ENCODE measurements at places on chromosomes 2 and 18.
A peak's percentile ranks its signal among the peaks of the same experiment; 100 is the strongest.

DNA sequence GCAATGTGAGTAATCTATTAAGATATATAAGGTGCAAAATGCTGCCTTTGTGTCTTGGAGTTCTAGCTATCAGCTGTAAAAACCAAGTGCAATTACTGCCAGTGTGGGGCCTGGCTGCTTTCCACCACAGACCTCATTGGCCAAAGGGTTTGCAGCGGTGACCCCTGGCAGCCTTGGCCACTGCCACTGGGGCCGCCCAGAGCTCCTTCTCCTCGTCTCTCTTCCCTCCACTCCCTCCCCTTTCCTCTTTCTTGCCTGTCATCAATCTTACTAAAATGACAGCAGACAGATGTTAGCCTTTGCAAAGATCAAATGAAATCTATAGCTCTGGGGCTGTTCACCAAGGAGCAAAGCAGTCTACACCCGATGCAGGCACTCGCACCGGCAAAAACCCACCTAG is 986.3 kb downstream of the BCL11A start:
- DNase-seq, result no peak

DNA sequence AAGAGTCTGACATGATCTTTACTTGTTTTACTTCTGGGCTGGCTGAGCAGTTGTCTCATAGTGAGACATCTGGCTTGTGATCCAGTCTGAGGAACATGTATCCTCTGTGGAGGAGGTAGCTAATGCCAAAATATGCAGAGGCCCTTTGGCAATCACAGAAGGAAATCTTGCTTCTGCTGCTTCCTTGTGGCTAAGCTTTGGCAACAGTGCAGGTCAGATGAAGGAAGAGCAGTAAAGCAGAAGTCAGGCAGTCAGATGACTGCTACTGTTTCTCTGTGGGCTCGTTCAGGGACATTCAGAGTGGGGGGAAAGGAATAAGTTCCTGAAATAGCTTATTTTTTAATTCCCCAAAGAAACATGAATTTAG is 22.3 kb downstream of the DOK1 start:
- DNase-seq, result no peak

- no peak for DNase-seq
Observed at GRCh38 chr2:216856406-216857065, 3.3 kb downstream of the TNP1 start.

DNA sequence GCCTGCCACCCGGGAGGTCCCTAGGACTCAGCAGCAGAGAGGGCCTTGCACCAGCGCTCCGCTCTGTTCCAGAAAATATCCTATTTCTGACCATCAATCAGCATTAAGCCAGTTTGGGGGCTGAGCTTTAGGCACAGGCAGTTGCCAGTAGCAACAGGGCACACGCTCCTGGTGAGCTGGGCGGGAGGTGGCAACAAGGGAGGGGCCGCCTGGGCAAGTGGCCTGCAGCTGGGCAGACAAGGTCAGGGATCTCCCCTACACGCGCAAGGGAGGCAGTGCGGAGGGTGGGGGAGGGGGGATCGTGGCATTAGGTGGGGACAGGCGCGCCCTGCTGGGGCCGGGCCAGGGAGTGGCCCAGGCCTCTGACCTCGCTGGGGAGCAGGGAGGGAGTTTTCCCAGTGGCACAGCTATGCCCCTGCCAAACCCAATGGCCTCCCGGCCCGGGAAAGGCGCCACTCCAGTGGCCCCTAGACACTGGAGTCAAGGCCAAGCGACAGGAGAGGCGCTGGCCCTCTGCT is 302.8 kb downstream of the NCKAP5 start:
- peak; percentile 68 for DNase-seq

DNA sequence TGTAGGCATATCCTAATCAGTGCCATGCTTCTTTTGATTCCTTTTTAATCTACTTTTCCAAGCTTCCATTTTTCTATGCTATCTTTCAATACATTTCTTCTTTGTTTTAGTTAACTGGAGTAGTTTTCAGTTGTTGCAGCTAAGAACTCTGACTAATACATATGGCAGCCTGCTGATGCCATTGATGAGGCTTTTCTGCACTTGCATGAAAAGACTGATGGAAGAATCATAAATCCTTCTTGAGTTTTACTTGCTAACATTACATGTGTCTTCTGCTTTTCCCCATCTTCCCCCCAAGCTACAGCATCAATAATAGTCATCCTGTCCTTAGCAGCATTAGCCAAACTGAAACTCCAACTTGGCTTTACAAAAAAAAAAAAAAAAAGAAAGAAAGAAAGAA is 203.3 kb downstream of the LRP1B start:
- DNase-seq, result no peak

DNA sequence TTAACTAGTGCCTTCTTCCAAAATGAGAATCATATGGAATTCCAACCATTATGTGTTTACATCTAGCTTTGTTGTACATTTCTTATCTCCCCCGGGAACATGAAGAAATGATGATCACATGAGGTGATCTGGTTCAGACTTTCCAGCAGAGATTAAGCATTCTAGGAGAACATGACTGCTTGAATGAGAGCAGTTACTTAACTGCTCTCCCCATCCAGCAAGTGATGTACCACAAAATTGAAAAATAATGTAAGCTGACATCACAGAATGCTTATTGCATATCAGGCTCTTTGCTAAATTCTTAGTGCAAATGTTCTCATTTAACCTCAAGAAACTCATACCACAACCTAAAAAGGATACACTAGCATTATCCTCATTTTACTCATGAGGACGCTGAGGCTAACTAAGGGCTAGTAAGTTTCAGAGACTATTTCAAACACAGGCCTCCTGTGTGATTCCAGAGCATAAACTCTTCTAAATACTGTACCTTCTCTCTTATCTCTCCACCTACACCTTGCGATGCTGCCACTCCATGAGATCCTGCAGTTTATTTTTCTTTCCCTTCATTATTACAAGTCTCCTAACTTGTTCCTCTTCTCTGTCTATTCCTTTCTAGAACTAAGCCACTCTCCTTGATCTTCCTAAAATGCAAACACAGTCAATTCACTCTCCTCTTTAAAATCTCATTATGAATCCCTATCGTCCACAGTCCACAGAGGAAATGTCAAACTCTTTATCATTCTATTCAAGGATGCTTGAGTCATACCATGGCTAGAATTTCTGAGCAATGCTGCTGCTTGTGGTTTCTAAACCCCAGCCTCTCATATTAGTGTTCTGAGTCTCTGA is 1224.8 kb upstream of the ZEB2 start:
- no peak for DNase-seq

DNA sequence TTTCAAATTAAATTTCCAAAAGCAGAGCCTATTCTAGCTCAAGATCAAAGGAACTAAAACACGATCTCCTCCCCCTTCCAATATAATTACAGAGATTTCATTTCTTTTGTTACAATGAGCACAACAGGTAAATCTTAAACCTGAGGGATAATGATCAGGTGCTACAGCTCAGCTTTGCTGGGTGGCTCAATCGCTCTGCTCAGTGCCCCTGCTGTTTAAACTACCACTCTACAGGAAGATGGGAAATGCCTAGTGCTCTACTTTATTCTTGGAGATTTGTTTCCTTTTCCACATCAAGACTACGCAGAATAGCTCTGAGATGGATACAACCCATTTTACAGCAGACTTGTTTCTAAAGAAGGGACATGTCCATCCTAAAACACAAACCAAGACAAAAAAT is 162.3 kb downstream of the TCF4 start:
- no peak for DNase-seq

- DNase-seq, result no peak
Observed at GRCh38 chr2:118696786-118697465, 150.5 kb downstream of the EN1 start.

DNA sequence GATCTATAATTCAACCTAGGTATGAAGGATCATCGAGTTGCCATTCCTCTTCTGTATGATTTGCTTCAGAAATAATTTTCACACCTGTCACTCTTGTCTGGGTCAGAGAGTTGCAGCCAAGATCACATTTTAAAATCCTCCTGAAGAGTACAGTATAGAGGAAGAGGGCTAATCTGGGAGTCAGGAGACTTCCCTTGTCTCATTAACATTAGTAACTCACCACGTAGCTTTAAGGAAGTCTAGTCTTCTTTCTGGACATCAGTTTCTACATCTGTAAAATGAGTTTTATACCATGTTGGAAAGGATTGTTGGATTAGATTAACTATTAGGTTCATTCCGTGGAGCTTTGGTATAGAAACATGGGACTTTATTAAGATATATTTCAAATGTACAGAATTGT is 109.4 kb downstream of the TDRD15 start:
- no peak for DNase-seq

DNA sequence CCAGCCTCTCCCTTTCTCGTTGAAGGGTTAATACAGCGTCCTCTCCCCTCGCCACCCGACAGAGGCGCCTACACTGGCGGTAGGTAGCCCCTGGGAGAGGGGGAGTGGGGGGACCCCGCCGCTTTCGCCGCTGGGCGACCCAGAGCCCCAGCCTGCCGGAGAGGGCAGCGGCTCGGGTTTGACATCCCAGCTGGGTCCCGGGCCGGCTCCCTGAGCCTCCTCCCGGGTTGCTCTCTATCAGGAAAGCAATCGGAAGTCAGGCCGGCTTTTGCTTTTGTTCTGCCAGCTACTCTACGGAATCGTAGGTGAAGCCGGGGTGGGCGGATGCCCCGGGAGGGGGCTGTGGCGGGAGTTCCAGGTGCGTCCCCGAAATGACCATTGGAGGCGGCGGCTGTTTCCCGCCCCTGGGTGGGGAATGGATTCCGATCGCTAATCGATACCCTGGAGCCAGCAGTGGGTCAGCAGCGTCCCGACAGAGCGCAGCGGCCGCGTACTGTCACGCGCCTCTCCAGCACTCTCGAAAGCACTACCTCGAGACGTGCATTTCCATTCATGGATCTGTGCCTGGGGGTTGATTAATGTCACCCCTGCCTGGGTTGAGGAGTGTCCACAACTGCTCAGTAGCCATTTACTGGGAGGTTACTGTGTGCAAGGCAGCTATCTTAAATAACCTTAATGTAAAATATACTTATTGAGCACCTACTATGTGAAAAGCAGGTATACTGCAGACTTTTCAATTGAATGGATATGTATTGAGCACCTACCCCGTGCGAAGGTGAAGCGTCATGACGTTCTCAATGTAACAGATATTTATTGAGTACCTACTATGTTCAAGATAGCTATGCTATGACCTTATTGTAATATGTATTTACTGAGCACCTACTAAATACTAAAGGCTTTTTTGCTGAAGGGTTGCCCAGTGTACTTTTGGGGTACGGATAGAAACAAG is 1.1 kb downstream of the MAPK4 start:
- DNase-seq, result peak; percentile 78

DNA sequence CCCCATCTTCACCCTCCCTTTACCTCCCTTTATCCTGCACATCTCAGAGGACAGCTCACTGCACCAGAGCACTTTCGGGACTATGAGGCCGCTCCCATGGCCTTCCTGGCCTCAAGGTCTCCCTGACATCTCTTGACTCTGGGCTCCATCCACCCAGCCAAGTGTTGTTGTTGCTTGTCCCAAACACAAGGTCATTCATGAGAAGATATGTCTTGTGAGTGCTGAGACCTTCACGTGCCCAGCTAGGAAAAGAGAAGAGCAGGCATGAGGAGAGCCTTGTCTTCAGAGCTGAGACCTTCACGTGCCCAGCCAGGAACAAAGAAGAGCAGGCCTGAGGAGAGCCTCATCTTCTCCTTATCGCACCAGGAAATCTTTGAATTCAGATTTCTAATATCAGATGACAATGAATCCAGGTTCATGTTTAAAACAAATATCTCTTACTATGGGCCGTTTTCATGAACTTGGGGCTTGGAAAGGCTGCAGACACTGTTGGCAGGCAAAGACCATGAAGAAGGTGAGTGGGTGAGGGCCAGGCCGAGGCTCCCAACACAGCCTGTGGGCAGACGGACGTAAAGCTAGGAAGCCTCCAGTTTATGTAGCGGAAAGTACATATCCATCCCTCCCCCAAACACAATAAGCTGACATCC is 256.1 kb downstream of the NDUFA10 start:
- DNase-seq, result no peak

- no peak for DNase-seq
Observed at GRCh38 chr2:232281858-232282507, 96.6 kb upstream of the ALPP start.

GRCh38 chr2:135182190-135182589 is 130.1 kb downstream of the RAB3GAP1 start:
- DNase-seq, result no peak

DNA sequence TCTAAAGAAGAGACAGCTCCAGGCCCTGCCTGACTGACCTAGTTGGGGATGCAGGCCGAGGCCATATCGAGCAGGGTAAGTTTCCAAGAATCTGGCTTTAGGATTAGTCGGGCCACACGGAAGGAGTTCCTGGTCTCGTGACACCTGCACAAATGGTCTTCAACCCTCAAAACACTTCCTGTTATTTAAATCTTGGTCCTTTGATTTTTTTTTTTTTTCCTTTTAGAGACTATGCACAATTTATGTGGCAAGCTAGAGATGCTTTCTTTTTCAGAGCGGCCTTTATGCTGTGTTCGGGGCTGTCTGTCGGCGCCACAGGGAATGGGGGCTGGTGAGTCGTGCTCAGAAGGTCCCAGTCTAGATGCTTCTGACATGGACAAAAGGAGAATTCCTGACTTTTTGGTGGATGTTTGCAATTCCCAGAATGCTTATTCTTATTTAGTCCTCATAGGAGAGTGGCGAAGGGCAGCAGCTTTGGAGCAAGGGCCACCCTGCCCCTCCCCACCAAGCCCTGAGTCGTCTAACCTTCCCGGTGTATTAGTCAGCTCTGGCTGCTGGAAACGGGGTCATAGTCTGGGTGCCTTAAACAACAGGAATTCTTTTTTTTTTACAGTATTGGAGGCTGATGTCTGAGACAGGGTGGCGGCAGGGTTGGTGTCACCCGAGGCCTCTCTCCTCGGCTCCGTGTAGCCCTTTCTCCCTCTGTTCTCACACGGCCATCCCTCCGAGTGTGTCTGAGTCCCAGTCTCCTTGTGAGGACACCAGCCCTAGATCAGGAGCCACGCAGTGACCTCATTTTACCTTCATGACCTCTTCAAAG is 27.4 kb downstream of the HPCAL1 start:
- no peak for DNase-seq

GRCh38 chr2:136386046-136386445 is 268.1 kb upstream of the CXCR4 start:
- DNase-seq, result no peak

GRCh38 chr2:73105511-73105971 is 7.2 kb downstream of the RAB11FIP5 start:
- DNase-seq, result no peak

GRCh38 chr2:170680172-170680941 is 34.8 kb upstream of the SP5 start:
- no peak for DNase-seq

GRCh38 chr2:77642339-77642738 is 120.2 kb upstream of the LRRTM4 start:
- no peak for DNase-seq

- peak; percentile 22 for DNase-seq
Observed at GRCh38 chr2:10733566-10733925, 12.1 kb downstream of the ATP6V1C2 start.

GRCh38 chr2:216139884-216140283 is 30.7 kb downstream of the XRCC5 start:
- peak; percentile 48 for DNase-seq

DNA sequence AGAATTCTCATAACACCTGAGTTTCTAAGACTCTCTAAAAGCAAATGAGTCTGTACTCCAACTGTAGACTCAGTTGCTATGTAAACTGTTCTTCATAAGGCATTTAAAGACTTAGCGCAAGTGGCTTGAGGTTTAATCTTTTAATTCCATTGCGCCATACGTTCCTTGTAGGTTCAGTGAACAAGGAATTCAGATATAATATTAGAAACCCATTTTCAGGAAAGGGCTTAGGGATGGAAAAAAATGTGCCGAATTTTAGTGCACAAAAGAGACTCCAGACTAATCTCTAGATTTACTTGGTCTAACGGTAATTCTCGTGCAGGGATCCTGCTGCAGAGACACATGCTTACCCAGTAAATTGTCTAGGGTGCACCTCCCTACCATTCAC is 268.9 kb upstream of the TANK start:
- no peak for DNase-seq

- no peak for DNase-seq
Observed at GRCh38 chr2:197042739-197043196, 116.3 kb upstream of the PGAP1 start.
